ENCODE measurements at places on chromosomes 13 and 19.

- DNase-seq: no peak
Measured at GRCh38 chr13:30971575-30971974, 39.1 kb downstream of the TEX26 start.

GRCh38 chr19:49413348-49413747 lies 9.9 kb downstream of the PTH2 start:
- no peak for DNase-seq

DNA sequence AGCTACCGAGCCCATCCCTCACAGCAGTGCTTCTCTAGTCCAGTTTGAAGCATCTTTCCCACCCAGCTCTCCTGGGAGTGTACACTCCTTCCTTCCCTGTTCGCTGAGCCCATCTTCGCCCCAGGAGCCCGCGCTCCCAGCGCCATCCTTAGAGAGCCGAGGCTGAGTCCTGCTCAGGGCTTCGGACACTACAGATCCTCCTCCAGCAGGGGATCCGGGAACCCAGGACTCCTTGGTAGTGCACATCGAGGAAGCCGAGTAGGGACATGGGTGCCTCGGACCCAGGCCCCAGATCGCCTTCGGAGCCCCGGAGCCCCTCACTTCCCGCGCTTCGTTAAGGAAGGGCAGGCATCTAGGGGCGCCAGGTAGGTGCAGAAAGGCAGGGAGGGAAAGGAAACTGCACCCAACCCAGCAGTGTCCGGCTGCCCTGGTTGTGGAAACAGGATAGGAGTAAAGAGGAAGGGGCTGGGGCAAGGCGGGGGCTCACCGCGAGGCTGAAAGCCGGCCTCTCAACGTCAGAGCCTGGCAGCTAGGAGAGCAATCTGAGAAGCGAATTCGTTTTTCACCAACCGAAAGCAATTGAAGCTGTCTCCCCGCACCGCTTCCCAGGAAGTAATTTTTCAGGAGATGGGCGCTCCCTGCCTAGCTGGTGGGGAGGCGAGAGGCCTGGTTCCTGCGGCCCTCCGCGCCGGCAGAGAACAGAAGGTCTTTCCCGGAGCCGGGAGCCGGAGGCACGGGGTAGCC lies 1.0 kb downstream of the PDX1 start:
- no peak for DNase-seq

DNA sequence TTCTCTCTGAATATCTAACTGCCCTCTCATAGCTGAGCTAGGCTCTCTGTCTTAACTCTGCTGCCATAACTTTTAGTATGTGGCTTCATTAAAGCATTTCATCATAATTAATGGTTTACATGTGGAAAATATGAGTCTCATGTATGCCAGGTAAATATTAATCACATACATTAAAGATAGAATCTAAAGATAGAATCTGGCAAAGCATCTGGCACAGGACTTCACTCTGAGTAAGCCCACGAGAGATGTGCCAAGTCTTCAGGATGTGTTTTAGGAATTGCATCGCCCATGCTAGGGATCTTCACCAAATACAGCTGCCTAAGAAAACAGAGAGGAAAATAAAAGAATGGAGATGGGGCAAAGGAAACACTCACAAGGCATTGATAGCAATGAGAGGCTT lies 285.8 kb downstream of the DIAPH3 start:
- no peak for DNase-seq

DNA sequence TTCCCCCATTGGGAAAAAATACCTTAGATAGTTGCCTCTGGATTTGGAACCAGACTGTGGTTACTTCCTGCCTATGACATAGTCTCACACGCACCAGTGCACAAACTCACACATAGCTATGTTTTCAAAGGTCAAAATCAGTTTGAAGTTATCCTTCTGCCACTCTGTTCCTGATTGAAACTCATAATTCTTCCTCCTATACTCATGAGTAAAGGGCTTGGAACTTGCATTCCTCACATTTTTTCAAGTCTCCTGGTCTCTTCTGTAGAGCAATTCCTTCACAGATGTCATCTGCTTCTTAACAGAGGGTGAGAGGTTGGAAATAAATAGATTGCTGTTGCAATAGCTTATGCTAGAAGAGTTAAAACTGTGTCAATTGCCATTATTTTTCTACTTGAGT lies 18.6 kb upstream of the POSTN start:
- no peak for DNase-seq

GRCh38 chr19:1864480-1865171 lies 1.2 kb upstream of the KLF16 start:
- DNase-seq: no peak

DNA sequence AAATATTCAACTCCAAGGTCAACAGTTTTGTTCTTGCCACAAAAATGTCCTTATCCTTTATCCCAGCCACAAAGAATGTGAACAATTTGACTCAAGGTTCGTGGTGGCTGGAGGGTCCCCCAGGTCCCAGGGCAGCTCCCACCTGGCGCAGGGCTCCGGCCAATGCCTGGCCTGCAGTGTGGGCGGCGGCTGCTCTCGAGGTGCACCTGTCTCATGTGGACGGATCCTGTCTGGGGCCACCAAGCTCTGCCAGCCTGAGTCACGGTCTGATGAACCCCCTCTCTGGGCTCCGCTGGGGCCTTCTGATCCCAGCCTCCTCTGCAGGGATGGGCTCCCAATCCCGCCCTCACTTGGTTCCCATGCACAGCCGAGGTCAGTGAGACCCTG lies 49.4 kb downstream of the GAS6 start:
- DNase-seq: no peak

GRCh38 chr13:74921326-74921725 lies 560.6 kb downstream of the TBC1D4 start:
- no peak for DNase-seq

DNA sequence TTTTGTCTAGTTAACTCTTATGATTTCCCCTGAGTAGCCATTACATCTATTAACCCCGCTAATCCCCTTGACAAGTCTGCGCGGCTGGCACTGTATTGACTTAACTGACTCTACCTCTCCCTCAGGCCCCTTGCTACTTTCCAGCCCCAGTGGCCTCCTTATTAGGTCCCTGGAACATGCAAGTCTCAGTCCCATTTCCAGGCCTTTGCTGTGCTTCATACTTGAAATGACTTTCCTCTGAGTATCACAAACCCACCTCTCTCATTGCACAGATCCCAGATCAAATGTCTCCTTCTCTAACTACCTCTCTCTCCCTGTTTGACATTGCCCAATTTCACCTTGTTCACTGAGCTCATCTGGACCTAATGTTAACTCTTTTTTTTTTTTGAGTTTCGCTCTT lies 13.2 kb downstream of the SPACA6 start:
- DNase-seq: no peak

GRCh38 chr13:102930566-102930965 lies 84.7 kb downstream of the ERCC5 start:
- DNase-seq: no peak

DNA sequence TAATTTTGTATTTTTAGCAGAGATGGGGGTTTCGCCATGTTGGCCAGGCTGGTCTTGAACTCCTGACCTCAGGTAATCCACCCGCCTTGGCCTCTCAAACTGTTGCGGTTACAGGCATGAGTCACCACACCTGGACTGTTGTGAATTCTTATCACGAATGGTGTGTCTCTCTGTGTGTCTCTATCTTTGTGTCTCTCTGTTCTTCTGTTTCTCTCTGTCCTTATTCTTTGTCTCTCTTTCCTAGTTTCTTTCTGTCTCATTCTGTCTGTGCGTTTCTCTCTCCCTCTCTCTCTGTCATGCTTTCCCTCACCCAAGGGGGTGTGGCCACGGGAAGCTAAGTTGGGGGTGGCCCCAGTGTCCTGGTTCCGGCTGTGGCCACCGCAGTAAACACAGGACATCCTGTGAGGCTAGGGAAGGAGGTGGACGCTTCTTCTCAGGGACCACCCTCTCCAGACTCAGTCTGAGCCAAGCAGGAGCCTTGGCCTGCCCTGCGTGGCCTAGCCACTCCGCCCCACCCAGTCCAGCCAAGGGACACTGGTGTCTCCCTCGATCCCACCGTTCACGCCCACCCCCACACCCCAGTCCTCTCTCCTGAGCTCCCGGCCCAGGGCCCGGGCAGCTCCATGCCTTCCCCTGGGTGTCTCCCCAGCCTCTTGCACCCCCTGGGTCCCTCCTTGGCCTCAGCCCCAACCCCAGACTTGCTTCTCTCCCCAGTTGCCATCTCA lies 3.9 kb upstream of the PRX start:
- no peak for DNase-seq

- DNase-seq: no peak
Measured at GRCh38 chr19:19595171-19595701, 23.3 kb downstream of the PBX4 start.

GRCh38 chr19:29268721-29269393 lies 55.9 kb upstream of the UQCRFS1 start:
- DNase-seq: no peak

DNA sequence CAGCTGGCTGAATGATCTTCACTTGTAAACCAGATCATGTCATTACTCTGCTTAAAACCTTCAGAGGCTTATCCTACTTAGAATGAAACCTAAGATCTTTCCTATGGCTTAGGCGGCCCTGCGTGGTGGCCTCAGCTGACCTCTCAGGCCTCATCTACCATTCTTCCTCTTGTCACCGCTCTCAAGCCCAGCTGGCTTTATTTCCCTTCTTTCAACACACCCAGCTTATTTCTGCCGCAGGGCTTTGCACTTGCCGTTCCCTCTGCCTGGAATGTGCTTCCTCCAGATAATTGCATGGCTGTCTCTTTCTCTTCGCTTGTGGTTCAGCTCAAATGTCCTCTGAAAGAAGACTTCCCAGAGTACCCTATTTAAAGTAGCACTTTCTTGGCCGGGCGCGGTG lies 3.6 kb upstream of the ASF1B start:
- DNase-seq: no peak

DNA sequence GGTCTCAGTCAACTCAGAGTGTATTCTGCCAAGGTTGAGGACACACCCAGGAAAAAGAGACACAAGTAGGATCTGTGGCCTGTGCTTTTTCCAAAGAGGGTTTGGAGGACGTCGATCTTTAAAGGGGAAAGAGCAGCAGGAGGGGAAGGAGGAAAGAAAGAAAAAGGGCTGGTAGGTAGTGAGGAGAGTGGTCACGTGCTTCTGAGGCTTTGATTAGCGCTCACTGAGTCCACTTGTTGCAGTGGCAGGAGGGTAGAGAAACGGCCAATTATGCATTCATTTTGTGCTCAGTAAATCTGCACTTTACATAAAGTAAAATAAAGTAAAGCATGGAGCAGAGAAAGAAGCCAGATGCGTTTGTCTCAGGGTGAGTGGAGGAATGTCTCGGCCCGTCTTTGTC lies 126.0 kb upstream of the VSTM2B start:
- DNase-seq: no peak

DNA sequence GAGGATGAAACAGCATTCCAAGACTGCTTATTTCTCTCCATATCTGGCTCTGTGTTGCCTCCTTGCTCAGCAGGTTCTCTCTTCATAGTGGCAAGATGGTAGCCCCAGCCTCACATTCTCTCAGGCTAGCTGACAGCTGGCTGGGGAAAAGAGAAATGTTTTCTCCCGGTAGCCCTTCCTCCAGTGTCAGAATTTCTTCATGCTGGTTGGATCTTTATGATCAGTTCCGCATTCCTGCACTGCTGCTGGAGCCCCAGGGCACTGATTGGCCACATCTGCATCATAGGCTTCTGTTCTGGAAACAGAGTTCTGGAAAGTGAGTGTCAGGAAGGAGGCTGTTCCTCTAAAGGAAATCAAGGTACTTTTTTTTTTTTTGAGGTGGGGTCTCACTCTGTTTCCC lies 24.6 kb downstream of the POP4 start:
- DNase-seq: no peak

DNA sequence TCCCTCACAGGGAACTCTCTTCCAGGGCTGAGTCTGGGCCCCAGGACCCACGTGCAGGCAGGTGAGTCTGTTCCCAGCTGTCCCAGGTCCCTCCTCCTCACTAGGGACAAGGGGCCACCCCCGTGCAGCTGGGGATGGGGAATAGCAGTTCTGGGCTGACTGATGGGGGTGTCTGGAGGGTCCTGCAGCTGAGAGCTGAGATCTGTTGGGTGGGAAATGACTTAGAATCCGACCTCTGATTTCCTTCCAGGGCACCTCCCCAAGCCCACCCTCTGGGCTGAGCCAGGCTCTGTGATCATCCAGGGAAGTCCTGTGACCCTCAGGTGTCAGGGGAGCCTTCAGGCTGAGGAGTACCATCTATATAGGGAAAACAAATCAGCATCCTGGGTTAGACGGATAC lies 461 bp downstream of the LILRA2 start:
- no peak for DNase-seq

DNA sequence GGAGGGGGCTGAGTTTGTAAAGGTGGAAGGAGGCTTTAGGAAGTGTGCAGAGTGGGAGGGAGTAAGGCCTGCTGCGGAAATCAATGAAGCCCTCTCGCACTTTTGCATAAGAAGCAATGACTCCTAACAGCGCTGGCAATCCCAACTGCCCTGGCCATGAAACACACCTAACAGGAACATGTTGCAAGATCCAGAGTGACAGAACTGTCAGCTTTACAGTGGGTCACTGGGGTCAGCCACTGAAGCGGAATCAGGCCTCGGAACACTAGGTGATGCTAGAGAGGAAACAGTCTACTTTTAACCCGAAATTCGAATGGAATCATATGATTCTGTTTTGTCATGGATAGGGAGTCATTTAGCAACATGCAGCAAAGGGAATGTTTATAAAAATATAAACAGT lies 54.4 kb downstream of the FGF14 start:
- no peak for DNase-seq

DNA sequence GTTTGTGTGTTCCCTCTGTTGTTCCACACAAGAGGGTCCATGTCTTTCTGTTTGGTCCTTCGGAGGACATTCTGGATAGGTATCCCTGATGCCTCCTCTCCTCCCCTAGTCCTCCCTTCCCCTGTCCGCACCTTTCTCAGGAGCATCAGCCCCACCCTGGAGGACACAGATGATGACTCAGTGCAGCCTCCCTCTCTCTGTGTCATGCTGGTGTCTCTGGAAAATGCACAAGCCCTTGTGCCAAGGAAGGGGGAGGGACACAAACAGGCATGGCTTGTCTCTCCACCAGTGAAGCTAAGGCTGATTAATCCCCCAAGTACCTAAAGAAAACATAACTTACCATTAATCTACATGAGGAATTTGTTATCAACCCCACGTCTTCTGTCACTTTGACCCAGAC lies 16.2 kb upstream of the TNFRSF19 start:
- no peak for DNase-seq

GRCh38 chr13:39781381-39781780 lies 125.9 kb downstream of the COG6 start:
- no peak for DNase-seq

DNA sequence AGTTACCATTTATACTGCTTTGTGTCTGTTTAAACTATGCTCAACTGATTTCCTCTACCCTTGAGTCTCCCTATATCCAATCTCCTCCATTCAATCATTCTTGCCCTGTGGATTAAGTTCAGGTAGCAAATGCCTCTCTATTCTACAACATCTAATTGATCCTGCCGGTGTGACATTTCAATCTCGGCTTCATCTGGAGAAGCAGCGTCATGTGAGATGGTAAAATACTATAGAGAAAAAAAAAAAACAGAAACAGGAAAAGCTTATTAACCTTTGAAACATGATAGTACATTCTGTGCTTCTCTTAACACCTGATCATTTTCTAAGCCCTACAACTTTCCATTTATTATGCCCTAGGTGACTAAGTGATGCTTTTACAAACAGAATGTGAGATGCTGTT lies 89.4 kb downstream of the KCTD12 start:
- DNase-seq: no peak

Measured in stimulated activated CD8-positive, alpha-beta memory T cell treated with anti-CD3 and anti-CD28 coated beads, Interleukin-4, amount 100 ng/mL, for 1 hour (primary cell).